ENCODE measurements at places on chromosomes 3 and 15.

DNA sequence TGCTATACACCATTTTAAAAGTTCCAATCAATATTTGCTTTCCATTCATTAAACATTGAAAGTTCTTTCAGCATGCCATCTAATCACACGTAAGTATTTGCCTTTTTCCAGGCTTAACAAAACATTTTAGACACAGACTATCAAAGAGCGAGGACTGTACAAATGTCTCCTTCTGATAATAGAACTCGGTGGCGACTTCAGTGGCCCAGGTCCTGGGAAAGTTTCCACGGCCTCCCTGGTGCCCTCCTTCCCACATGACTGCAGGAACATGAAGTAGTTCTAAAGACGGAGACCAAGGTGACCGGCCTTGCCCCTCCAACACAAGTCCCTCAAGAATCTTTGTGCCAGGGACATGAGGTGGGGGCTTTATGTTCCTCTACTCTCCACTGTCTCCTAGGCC, 174.6 kb upstream of the KBTBD8 start:
- no peak for ATAC-seq

DNA sequence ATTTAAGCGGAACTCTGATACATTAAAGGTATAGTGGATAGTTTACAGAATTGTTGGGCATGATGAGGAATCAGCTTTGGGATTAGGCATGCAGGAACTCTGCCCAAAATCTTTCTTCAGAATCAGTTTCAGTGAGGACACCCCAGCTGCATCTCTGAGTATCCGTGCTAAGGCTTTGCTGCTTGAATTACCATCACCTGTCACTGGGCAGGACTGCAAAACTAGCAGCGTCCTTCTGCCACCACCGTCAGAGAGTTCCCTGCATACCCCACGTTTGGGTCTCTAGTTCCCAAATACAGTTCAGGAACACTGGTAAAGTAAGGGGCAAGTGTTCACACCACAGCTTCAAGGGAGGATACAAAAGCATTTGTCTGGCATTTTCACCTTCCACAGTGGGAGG, 164.6 kb upstream of the ARHGEF26 start:
- no peak for ATAC-seq

- no peak for ATAC-seq
Observed at GRCh38 chr3:70861855-70862254, 549.4 kb upstream of the MDFIC2 start.

DNA sequence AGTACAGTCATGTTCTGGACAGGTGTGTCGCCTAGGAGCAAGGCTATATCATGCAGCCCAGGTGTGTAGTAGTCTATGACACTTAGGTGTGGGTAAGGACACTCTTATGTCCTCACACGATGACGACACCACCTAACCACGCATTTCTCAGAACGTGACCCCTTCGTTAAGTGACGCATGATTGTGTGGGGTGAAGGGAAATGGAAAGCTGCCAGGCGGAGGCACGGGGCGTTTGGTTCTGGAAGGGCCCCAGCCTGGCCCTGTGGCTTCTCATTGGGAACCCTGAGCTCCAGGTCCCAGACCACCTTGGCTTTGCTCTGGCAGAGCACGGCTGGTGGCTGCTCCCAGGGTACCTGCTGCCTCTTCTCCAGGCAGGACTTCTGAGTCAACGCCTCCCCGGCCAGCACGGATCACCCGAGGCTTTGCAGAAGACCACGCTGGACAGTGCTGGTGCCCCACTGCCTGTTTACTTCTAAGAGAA, 39.3 kb downstream of the FBLN2 start:
- ATAC-seq: no peak

DNA sequence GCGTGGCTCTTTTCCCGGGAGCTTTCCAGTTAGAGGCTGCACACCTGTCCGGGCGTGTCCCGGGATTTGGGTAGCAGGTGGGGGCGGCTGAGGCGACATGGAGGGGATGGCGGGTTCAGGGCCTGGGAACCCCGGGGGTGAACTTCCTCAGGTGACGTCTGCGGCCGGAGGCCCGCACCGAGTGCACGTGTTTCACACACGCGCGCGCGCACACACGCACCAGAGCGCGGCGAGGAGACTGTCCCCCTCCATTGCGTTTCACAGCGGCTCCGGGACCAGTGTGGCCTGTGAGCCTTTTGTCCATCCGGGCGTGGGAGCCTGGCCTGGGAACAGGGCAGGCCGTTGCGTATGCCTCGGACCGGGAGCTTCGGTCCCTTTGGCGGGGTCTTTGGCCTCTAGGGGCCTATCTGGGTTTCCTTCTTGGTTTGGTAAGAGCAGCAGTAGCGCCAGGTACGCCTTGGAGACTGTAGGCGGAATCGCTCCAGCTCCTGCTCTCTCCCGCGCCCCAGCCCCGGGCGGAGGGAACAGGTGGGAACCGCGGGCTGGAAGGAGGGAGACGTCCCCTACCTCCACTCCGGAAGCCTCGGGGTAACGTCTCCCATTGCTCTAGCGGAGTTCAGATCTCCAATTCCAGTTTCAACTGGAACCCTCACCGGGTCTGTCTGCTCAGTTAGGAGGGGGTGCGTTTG, 220.0 kb downstream of the MEIS2 start:
- no peak for ATAC-seq

DNA sequence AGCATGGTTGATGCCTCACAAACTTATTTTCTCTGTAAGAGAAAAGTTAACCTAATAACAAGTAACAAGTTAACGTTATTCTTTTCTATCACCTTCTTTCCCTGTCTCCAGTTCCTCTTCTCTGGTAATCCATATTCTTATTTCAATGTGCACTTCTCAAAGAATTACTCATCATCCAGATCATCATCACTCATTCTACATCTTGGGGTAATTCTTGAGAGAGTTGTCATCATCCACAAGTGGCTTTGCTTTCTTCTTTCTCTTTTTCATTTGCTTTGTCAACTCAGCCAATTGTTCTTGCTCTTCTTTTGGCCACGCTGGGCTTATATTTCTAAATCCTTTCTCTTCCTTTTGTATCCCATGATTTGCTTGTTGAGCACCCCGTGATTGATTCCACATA, 20.8 kb upstream of the RNF111 start:
- no peak for ATAC-seq

DNA sequence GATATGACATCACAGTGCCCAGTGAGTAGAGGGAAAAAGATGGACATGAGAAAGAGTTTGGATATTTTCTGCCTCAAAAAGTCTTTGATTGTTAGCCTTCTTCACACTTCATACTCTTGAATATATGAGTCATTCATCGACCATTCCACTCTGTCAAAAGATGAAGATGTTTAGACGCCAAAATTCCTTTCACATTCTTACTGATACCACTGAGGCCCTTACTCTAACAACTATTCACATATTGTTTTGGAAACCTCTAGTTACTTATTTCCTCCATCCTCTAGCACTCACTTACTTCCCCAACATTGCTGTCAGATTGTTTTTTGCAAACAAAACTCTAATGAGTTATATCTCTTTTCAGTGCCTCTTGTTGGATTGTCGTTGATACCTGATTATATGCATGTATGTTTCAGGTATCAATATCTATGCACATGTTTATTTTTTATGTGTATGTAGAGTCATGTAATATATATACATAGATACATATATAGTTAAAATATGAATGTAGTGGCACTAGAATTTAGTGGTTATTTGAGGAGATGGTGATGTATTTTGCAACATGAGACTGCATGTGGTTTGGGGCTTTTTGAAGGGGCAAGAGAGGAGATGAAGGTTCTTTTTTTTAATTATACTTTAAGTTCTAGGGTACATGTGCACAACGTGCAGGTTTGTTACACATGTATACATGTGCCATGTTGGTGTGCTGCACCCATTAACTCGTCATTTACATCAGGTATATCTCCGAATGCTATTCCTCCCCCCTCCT, 40.0 kb upstream of the OR5H6 start:
- ATAC-seq: no peak

DNA sequence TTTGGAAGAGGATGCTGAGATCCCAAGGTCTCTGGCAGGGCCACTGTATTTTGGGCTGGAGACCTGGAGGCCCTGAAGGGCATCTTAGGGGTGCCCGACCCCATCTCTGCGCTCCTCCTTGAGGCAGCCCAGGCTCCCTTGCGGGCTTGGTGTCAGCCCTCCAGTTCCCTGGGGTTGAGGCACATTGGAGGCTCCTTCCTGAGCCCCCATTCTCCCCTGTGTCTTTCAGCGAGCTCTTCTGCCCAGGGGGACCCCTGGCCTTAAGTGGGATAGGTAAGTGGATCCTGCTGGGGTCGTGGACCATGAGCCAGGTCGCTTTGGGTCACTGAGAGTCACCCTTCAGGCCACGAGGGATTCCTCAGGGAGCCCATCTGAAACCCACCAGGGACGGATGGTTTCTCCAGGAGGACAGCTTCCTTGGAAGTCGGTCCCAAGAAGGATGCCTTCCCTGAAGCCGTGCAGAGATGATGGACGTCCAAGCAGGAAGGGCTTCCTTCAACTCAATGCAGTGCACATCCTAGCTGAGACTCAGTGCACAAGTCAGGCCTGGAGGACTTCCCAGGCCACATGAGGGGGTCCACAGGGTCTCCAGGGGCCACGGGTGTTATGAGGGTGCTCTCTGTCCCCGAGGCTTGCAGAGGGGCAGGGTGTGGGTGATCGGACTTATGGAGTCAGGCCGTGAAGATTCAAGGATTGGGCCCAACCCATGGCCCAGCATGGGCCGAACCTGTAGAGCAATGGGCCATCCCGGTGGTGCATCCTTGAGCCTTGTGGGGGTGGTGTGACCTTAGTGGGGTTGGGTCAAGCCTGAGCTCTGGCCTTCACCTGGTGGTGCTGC, 224.3 kb downstream of the SNRPN start:
- no peak for ATAC-seq

- no peak for ATAC-seq
Observed at GRCh38 chr3:186168976-186169375, 60.1 kb upstream of the ETV5 start.

DNA sequence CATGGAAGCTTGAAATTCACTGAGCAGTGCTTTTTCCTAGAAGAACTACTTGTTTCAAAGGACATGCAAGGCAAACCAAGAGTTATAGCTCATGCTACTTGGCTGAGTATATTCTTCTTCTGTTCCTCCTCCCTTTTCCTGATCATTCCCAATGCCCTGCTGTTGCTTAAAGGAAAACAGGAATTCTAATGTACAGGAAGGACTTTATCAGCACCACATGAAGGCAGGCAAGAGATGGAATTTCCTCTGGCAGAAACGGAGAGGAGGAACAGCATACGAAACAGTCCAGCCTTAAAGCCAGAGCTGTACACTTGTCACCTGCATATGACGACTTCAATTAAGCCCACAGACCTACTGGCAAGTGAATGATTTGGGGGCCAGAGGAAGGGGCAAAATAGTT, 15.7 kb downstream of the MEIS2 start:
- no peak for ATAC-seq

GRCh38 chr3:30098653-30099455, 507.5 kb upstream of the TGFBR2 start:
- ATAC-seq: peak; percentile 78

GRCh38 chr15:44501768-44502366, 35.1 kb upstream of the EIF3J start:
- ATAC-seq: no peak

DNA sequence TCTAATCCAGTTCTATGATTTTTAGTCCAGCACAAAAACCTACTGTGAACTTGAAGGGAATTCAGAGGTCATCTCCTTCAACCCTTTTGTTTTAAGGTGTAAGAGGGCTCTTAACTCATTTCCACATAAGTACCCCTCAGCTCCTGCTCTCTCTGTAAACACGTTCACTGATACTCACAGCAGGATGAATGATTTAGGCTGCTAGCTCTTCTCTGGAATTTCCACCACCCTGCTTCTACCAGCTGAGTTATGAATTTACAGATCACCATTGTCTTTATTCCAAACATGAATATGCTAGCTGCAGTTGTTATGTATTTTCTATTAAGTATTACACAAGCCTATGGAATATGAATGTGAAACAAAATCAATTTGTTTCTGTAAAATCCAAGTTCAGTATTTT, 101.3 kb upstream of the NANOGP8 start:
- no peak for ATAC-seq

- no peak for ATAC-seq
Observed at GRCh38 chr3:18234717-18235335, 190.3 kb downstream of the SATB1 start.

DNA sequence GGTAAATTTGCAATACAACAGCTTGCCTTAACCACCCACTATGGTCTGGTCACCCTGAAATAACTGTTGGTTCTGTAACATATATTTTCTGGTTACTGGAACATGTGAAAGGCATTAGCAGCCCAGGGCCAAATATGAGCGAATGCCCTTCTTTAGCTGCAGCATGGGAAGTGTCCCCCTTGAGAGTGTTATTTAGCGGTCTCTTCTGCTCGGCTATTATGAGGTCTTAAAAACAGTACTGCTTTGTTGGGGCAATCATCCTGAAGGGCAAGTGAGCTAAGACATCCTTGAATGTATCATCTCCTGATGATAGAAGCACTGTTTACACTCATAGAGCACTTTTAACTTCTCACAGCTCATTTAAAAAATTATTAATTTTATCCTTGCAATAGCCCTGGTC, 90.2 kb downstream of the RYR3 start:
- no peak for ATAC-seq

DNA sequence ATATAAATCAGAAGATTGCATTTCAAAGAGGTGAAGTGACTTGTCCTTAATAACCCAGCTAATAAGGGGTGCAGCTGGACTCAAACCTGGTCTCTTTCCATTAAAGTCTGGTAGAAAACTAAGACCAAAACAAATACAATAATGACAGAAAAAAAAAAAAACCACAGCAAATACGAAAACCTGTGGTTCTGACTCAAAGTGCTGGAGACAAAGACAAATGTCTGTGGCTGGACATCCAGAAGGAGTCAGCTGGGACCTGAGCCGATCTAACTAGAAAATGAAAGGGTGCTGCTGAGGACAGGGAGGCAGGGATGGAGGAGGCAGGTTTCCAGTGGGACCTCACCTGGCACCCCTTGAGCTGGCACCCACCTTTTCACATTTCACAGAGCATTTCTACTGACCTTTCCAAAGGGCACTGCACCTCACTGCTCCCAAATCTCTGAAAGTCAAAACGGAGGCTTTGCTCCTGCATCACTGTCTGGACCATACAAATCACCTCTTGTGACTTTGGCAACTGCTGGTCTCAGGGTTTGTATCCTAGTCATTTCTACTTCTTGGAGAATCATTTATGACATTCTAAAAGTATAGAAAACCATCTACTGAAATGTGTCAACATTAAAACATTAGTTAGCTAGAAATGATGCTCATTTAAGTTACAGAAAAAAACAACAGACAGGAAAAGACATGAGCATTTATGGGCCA, 61.7 kb downstream of the CCNL1 start:
- no peak for ATAC-seq

GRCh38 chr15:88701561-88702095, 62.8 kb downstream of the ISG20 start:
- no peak for ATAC-seq

GRCh38 chr3:46417841-46418611, 11.0 kb downstream of the CCRL2 start:
- ATAC-seq: no peak

DNA sequence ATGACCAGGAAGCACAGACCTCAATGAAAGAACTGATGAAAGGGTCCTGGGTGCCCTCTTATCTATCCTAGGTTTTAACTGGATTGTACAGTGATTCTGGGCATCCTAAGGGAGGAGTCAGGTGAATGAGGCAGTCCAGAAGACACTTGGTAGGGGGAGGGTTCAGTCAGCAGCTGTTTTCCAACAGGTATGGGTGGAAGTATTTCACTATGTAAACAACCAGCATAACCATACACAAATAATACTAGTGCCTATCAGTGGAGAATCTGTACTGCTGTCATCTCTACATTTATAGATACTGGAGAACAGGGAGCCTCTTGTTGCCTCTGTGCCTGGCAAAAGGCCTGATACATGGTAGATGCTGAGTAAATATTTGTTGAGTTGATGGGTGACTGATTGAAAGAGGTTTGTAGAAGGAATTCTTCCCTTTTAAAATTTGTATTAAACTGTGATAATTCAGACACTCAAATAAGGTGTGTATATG, 328.5 kb downstream of the RBMS3 start:
- peak; percentile 80 for ATAC-seq

All from motor neuron (in vitro differentiated cells).